ENCODE measurements at places on chromosomes 7 and 10. TPM values are rescaled to one million over a fixed set of nuclear protein-coding genes. Genes with fewer than 3 reads are reported as not detected.
A peak's percentile ranks its signal among the peaks of the same experiment; 100 is the strongest.

DNA sequence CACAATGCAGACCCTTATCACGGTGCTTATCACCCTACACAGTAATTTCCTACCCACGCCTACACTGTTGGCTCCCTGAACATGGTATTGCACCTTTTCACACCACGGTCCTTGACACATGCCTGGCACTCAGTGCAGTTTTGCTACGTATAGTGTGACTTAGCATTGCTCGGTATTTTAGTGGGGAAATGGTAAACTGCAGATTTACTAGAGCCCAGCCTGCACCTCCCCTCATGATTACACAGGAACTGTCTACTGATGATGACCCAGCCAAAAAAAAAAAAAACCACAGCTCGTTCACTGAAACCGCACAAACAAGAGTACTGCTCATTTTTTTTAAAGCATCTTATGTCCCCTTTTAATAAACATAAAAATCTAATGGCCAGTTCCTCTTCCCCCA is 124.2 kb upstream of the ZNF746 start:
- DNase-seq: no peak

CUZD1 gene
- total RNA-seq: 0.41 TPM

DNA sequence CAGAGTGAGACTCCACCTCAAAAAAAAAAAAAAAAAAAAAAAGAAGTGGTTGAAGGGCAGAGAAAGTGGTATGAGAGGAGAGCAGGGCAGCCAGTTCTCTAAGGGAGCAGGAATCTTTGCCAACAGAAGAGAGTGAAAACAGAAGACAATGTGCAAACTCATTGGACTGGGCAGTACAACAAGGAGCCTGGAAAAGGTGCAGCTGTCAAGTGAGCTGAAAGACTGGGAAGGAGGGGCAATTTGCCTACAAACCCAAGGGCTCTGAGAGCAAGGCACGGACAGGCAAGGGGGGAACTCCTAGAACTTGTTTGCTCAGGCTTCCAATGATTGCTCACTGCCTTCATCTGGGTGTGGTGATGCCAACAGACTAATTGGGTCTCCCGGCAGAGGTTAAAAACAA is 9.5 kb downstream of the ACTR1A start:
- DNase-seq: no peak

DNA sequence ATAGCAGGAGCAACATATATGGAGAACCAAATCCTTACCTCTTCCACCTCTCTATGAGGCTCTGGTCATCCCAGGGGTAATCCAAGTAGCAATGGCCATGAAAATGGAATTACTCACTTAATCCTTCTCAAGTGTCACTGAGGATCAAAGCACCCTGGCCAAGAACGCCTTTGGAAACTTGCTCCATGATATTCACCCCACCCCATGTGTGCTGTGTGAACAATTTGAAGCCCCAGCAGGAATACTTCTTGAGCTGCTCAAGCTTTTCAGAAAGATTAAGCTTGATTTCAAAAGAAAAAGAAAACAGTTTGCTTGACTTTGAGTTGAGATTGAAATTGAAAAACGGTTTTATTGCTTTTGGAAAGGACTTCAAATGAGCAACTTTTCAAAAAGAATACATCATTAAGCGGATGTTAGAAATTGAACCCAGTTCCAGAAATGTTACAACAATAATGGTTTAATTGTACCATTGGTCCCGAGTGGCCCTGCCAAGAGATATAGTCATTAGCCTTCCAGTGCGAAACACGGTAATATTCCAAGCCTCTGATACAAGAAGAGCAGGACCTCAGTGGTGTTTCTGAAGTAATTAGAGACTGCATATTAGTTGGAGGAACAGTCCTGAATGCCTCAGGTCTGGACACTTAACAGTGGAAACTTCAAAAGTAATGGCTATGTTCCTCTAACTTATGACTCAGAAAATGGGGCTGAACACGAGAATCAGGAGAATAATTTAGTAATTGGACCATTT is 208.1 kb downstream of the NEBL start:
- DNase-seq: no peak

DNA sequence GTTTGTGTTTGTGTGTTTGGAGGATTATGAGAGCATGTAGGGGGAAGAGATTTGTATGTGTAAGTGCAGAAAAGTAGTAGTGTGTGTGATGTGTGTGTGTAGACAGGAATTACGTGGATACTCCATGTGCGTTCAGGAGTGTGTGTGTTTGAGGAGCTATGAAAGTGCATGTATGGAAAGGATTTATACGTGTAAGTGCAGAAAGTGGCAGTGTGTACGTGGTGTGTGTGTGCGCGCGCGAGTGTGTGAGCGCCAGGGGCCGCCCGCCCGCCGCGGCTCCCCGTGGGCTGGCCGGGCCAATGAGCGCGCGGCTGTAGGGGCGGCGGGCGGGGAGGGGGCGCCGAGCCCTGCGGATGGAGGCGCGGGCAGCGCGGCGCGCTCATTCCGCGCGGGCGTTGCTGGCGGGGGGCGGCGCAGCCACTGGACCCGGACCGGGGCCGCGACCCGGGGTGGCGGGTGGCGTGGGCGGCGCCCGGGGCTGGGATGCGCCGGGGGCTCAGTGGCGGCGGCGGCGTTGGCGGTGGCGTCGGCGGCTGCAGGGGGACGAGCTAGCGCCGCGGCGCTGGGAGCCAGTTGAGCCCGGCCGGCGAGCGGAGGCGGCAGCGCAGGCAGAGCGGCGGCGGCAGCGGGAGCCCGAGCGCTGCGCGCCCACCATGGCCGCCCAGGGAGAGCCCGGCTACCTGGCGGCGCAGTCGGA is at the start of gene BICC1:
BICC1 (plus strand) TSS at position 382 of the 697 bp plus-strand sequence; CDS start at position 654, 272 bp downstream.
- DNase-seq: peak; percentile 33

SPDYE2B gene
- not detected for total RNA-seq

RBP4 gene
- total RNA-seq: 3.4 TPM

DNA sequence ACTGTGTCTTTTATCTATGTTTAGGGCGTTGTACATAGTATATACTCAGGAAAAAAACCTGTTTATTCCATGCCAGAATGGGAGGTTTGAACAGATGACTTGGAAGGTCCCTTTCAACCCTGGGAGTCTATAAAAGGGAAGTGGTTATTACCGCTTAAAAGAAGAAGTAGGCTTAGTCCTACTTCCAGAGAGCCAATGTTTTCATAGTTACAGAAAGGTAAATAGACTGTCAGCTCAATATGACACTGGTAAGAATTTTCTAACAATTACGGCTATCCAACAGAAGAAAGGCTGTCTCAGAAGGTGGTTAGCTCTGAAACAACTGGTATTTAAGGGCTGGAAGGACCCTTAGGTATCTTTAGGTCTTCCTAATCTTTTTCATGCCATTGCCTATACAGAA is 1.1 kb upstream of the TFAM start:
- DNase-seq: no peak

DNA sequence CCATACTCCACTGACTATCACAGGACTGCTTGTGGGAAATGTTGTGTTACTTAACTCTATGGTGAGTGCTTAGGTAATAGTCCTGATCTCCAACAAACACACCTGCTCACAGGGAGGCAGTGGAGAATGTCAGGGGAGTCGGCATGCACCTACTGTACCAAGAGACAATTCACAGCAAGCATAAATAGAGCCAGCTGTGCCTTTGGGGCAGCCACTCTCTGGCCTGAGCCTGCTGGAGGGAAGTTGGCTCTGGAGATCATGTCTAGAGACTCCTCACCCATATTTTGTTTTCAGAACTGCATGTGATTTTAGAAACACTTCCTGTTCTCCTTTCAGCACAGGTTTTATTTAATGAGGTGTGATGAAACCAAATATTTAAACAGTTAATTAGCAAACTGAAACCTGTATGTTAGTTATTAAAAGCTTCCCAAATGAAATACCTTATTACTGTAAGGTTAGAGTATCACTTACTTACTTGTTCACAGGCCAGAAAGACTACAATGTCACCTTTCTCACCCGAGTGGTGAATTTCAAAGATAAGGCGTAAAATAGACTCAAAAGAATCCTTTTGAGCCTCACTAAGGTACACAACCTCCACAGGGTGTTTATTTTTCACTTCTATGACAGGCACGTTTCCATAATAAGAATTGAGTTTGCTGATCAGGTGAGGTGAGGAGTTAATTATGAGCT is 21.8 kb downstream of the DHX32 start:
- no peak for DNase-seq

DNA sequence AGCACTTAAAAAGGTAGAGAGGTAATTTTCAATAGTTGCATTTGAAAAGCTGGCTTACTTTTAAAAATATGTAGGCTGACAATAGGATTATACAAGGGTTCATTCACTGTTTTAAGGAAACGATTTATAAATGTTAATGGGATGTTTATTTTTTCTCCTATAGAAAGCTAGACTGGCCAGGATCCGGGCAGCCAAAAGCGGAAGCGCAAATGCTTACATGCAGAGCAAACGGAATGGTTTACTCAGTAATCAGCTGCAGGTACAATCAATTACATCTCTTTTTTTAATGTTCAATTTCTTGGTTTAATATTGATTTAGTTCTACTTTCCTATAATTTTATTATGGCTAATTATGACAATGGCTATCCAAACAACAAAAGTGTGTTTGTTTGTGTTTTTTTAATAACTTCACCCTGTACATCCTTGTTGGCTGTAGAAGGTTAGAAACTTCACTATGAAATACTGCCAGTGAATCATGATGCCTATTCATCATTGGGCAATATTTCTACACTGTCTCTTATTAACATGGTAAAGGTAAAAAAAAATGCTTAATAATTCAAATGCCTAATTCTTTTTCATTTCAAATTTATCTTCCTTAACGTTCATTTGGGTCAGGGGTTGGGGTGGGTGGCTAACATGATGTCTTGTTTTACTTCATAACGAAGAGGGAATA is 116.4 kb downstream of the TSPAN12 start:
- no peak for DNase-seq

- DNase-seq: no peak
Observed at GRCh38 chr7:85638394-85638793, 451.5 kb upstream of the SEMA3D start.

TMEM178B gene
- total RNA-seq: 0.37 TPM

STAM gene
- total RNA-seq: 18.4 TPM
